ENCODE measurements at places on chromosomes 16 and 17.

GRCh38 chr16:19375561-19376158 lies 42.0 kb upstream of the TMC5 start:
- no peak for DNase-seq

DNA sequence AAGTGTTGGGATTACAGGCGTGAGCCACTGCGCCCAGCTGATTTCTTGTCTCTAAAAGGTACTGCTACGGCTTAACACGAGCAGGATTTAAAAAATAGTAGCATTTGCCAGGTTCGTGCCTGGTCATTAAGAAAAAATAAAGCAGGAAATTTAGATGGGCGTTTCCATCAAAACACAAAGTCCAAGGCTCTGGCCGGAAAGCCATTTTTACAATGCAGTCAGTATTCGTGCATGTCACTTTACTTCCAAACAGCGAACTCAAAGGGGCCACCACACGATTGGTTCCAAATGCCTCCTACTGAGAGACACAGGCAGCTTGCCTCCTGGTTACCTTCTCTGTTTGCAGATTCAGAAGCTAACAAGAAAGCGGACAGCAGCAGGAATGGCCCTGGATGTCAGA lies 66.2 kb downstream of the MRM3 start:
- DNase-seq: no peak

- DNase-seq: no peak
These were observed 6.4 kb downstream of the CCDC137 start for GRCh38 chr17:81672954-81673353.

DNA sequence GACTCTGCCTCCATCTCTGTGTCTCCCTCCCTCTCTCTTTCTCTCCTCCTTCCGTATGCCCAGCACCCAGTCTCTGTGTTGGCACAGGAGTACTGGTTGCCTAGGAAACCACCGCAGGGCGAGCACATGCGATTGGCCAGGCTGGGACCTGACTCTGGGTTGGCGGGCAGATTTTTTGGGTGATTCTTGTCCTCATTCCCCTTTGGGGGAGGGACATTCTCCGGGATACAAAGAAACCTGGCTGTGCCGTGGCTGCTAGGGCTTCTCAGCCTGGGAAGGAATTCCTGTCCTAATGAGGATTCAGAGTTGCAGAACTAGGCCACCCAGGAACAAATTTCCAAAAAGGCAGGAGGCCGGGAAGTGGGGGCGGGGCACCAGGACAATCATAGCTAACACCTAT lies 168.9 kb downstream of the SHISA9 start:
- DNase-seq: no peak

DNA sequence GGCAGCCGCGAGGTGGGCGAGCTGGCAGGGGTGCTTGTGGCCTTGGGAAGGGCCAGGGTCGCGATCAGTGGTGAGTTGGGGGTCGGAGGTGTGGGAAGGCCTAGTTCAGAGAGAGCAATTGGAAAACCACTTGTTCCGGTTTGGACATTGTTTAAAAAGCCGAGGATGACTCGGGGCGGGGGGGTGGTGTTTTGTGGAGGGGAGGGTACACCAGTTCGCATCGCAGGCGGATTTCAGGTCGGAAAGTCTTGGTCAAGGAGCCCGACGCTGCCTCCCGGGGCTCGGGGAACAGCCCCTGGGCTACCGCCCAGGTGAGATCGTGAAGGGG lies 66.4 kb downstream of the KPNA2 start:
- DNase-seq: no peak

DNA sequence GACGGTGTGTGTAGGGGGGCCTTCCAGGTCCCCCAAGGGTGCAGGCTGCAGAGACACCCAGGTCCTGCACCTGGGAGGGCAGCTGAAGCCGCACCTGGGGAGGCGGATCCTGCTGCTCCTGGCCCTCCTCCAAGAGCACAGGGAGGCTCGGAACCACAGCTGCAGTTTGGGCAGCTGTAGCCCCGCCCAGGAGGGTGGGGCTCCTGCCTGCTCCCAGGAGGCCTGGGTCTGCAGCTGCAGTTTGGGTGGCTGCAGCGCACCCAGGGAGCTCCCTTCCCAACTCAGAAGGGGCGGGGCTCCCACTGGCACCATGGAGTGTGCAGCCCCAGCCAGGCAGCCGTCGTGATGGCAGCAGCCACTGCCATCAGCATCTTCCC lies 69.4 kb upstream of the NKD1 start:
- DNase-seq: no peak

Data from activated naive CD8-positive, alpha-beta T cell treated with anti-CD3 and anti-CD28 coated beads, Interleukin-2, amount 50 U/mL, for 16 hours (primary cell).